Osteoblast (primary cell): ENCODE measurements at places on chromosomes 6 and 20. TPM values are rescaled to one million over a fixed set of nuclear protein-coding genes. Genes with fewer than 3 reads are reported as not detected.
A peak's percentile ranks its signal among the peaks of the same experiment; 100 is the strongest.

DNA sequence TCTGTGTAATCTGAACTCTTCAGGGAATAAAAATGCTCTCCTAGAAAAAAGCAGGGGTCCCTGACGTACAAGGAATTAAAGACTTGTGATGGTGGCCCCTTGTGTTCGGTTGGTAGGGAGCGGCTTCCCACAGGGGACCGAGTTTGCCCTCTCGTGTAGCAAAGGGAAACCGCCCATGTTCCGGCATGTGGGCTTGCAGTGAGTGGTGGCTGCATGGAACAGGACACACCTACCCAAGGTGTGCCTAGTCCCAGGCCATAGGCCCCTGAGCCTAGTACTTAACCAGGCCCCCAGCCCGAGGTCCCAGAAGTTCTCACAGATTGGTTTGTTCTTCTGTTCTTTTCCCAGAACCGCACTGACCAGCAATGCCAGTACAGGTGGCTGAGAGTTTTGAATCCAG lies 15.5 kb downstream of the MYBL2 start:
- H3K27me3 ChIP-seq, result no peaks in the 10 kb centered on the region
- H3K36me3 ChIP-seq, result no peaks in the 10 kb centered on the region
- no peak for DNase-seq
- H3K27ac ChIP-seq, result no peak overlapping the region
- H3K4me3 ChIP-seq, result no peak overlapping the region

DNA sequence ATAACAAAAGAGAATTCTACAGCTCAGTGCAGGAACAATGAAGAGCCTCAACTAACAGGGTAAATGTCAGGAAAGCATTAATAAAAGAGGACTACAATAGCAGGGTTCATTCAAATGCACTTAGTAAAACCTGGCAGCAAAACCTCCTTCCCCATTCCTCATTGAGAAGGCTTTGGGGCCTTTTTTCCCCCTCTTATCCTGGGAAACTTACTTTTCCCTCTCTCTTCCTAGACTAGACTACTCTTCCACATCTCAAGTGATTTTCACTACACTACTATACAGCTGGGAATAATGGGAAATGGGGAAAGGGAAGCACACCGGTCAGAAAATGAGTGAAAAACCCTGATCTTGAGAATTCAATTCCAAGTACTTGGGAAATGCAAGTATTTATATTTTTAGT lies 10.1 kb downstream of the ROMO1 start:
- H3K4me3 ChIP-seq, result no peak overlapping the region
- peak overlapping the region; percentile 21 for H3K27ac ChIP-seq
- H3K4me1 ChIP-seq, result peaks cover 15% of the 10 kb centered on the region
- H3K36me3 ChIP-seq, result peaks cover 97% of the 10 kb centered on the region

DNA sequence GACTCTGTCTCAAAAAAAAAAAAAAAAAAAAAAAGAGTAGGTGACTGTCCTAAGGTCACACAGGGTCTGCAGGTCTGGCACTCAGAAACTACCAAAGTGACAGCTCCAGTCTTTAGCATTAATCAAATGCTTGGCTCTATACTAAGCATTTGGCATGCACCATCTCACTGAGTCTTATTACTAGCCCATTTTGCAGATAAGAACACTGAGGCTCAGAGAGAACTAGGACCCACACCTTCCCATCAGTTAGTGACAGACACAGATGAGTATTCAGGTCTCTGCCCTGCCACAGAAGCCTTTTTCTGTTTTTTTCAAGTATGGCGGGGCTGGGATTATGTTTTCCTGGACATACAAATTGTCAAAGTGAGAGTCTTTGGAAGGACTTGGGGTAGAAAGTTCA lies 23.1 kb upstream of the VSTM2L start:
- no peak overlapping the region for H3K4me3 ChIP-seq
- DNase-seq, result peak; percentile 57
- H3K27me3 ChIP-seq, result peaks cover 5% of the 10 kb centered on the region
- H3K36me3 ChIP-seq, result no peaks in the 10 kb centered on the region

GRCh38 chr6:25478973-25479372 lies 173.0 kb upstream of the SCGN start:
- peaks cover 14% of the 10 kb centered on the region for H3K4me1 ChIP-seq
- H3K27ac ChIP-seq, result no peak overlapping the region
- no peak overlapping the region for H3K4me3 ChIP-seq
- no peak for DNase-seq
- no peaks in the 10 kb centered on the region for H3K27me3 ChIP-seq

- H3K27me3 ChIP-seq, result no peaks in the 10 kb centered on the region
- H3K27ac ChIP-seq, result no peak overlapping the region
- DNase-seq, result no peak
- H3K4me1 ChIP-seq, result no peaks in the 10 kb centered on the region
Observed at GRCh38 chr6:167422934-167423333, 98.0 kb downstream of the TTLL2 start.

DNA sequence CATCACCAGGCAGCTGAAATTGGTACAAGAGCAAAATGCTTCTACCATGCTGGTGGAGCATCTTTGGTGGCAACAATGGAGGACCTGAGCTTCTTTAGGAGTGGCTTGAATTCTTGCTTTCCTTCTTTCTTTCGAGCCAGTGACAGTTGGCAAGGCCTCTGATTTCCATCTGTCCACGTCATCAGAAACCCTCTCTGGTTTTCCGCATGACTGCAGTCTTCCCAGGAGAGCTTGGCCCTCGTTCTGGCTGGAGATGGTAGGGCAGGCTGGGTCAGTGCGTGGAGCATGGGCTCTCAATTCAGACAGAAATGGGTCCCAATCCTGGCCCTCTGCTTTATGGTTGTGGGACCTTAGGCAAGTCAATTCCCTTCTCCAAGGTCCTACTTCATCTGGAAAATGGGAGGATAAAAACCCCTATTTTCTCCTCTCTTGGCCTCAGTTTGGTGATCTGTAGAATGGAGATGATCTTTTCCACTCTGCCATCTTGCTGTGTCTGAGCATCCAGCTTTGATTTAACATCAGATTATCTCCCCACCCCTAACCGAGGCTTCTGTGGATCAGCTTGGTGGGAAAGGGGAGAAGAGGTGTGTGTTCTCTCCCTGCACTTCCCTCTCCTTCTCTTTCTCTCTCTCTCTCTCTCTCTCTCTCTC lies 3.6 kb upstream of the BPIFB1 start:
- H3K27me3 ChIP-seq, result peaks cover 51% of the 10 kb centered on the region
- no peak overlapping the region for H3K4me3 ChIP-seq
- H3K27ac ChIP-seq, result no peak overlapping the region
- no peaks in the 10 kb centered on the region for H3K36me3 ChIP-seq

DNA sequence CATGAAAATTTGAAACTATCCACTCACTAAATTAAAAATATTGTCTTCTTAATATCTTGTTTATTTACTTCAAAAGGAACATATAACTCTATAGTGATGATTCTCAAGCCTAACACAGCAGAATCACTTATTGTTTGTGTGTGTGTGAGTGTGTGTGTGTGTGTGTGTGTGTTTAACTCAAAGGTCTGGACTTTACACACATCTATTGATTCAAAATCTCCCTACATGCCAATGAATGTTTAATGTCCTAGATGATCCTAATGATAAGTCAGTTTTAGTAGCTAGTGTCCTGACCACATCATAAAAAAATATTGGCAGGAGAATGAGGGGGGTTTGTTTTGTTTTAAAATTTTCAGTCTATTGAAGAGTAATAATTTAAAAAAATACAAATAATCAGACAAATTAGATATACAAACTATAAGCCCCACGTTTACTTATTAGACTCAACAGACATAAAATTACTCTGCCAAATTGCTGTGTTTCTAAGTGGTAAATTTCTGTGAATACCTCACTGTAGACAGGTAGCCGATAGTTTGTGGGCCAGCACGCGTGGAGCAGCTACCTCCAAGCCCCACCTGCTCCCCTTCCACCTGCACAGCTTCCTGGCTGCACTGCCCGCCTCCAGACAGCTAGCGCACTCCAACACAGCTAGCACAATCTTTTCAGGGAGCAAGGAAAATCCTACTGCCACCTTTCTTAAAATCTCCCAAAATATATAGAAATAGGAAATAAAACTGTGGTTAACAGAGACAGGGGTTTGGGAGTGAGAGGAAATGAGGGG lies 349.6 kb downstream of the PKHD1 start:
- no peak for DNase-seq
- no peaks in the 10 kb centered on the region for H3K4me1 ChIP-seq
- no peak overlapping the region for H3K27ac ChIP-seq
- no peaks in the 10 kb centered on the region for H3K36me3 ChIP-seq
- H3K4me3 ChIP-seq, result no peak overlapping the region

DNA sequence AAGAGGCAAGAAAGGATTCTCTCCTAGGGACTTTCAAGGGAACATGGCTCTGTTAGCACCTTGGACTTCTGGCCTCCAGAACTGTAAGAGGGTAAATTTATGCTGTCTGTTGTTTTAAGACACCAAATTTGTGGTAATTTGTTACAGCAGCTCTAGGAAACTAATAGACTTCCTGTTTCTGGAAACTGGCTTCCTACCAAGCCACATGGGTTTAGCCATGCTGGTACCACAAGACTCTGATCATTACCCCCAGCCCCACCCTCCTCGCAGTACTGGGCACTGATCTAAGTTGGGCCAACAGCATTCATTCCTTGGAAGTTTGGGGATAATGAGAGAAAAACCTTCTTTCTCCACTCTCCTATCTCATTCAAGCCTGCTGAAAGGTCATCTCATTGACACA lies 109.5 kb upstream of the SMLR1 start:
- H3K27me3 ChIP-seq, result peaks cover 3% of the 10 kb centered on the region
- H3K27ac ChIP-seq, result no peak overlapping the region
- no peak for DNase-seq
- H3K4me1 ChIP-seq, result no peaks in the 10 kb centered on the region
- H3K36me3 ChIP-seq, result no peaks in the 10 kb centered on the region

The PKIB gene
- total RNA-seq, result 0.72 and 3.5 TPM in 2 replicates

The RBPJL gene
- total RNA-seq, result not detected in 2 replicates

The SPATA2 gene
- 3.2 and 3.3 TPM in 2 replicates for total RNA-seq

The HLA-DQB1 gene
- total RNA-seq, result under 0.01 and 6.5 TPM in 2 replicates

The FERMT1 gene
- 2.1 and 2.5 TPM in 2 replicates for total RNA-seq

The CDH4 gene
- 1.1 and 1.8 TPM in 2 replicates for total RNA-seq

The DLK2 gene
- 0.29 TPM in 1 of 2 replicates, not detected in the other for total RNA-seq

The ZC3H12D gene
- total RNA-seq, result under 0.01 and 0.29 TPM in 2 replicates

The ARMC12 gene
- 0.36 and 0.59 TPM in 2 replicates for total RNA-seq
